ENCODE measurements at places on chromosomes 16 and 17.

DNA sequence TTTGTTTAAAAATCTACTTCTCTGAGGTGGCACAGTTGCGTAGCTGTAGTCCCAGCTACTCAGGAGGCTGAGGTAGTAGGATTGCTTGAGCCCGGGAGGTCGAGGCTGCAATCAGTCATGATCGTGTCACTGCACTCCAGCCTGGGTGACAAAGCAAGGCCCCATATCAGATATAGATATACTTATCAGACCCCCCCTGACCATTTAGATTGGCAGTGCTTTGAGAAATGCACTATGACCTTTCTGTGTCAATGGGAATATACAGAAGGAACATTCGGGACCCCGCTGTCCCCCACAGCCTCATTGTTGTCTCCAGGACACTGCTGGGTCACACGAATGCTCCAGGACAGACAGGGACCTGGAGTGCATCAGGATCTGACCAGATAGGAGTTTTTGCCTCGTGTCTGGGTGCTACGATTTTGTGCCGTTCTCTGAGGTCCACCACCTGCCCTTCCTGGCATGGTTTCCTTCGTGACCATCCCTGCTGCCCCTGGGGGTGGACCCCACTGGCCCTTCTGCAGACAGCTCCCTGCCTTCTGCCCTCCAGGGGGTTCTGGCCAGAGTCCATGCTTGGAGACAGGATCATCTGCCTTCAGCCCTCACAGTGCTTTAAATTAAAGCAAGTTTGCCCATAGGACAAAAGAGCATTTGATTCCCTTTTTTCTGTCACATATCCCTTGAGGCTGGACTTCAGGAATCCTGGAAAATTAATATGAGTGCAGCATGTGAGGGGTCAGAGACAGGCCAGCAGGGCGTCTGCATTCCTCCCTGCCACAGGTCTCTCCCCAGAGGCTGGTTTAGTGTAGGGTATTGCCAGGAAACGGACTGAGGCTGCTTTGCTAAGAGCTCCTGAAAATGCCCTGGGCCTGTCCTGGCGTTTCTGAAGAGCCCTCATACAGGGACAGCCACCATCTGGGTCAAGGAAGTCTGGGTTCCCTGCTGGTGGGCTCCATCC lies 19.3 kb downstream of the PLD6 start:
- DNase-seq, result no peak

DNA sequence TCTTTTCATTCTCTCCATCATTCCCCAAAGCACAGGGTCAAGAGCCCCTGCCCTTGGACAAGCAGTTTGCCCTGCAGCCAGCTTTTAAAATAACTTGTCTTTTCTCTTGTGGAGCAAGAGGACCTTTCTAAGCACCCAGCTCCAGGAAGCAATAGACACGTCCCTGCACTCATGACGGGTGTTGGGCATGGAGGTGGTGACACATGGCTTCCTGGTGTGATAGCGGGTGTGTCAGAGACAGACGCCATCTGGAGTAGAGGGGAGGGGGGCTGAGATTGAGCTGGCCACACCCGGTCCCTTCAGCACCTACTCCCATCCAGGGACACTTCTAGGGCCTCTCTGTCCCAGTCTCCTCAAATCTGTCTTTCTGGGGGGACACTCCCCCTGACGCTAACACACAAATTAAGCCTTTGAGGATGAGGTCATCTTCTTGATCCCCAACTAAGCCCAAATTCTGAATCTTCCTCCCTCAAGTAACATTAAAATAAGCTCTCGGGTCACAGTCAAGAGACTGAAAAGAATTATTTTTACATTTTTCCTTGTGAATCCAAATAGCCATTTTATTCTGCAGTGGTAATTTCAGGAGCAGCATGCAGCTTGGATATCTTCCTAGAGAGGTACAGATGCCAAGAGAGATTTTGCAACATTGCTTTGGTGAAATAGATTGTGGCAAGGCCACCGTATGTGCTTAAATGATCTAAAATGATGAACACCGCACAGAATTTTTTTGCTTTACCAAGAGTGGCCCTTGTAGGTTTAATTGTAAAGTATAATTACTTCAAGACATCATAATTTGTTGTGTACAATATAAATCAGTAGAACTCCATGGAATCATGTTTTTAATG lies 216.6 kb upstream of the IRX3 start:
- no peak for DNase-seq

GRCh38 chr16:66188917-66189725 lies 177.4 kb upstream of the CDH5 start:
- DNase-seq, result peak; percentile 84

DNA sequence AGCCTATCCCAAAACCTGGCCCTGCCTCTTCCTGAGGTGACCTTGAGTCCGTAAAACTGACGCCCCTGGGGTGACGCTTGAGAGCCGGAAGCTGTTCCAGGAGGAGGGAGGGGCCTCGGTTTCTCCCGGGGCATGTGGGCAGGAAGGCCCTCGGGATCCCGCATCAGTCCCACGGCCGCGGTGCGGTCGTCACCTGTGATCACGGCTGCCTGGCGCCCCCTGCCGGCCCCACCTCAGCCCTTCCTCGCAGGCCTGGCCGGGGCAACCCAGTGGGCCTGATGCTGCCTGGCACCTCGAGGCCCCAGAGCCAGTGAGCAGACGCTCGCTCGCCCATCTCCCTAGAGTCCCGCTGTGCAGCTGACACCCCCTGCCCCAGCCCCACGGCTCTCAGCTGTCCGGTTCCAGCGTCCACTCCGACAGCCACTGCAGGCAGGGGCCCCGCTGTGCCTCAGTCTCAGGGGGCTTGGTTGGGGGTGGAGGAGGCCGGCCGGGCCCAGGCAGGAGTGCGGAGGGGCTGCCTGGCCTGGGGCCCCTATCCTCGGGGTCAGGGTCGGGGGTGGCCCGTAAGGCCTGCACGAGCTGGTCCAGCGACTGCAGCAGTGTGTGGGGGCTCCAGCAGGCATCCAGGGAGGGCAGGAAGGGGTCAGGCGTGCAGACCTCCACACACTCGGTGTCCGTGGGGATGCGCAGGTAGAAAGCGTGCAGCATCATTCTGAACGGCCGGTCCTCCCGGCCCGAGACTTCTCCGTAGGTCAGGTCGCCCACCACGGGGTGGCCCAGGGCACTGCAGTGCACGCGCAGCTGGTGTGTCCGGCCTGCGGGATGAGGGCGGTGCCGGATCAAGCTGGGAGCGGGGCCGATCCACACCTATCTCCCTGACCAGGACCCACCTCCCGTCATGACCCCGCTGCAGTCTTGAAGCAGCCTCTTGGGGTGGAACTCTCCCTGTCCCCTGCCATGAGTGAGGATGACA lies 2.3 kb downstream of the RPUSD1 start:
- no peak for DNase-seq

- DNase-seq, result no peak
Measured at GRCh38 chr17:63506627-63507026, 16.5 kb upstream of the KCNH6 start.

- no peak for DNase-seq
Measured at GRCh38 chr16:13165024-13165423, 263.6 kb downstream of the SHISA9 start.

GRCh38 chr17:78892936-78893379 lies 10.0 kb downstream of the CEP295NL start:
- no peak for DNase-seq

- DNase-seq, result no peak
Measured at GRCh38 chr17:63040816-63041215, 74.8 kb downstream of the TANC2 start.

GRCh38 chr16:67327743-67328142 lies 1.1 kb downstream of the LRRC36 start:
- DNase-seq, result peak; percentile 53

- DNase-seq, result no peak
Measured at GRCh38 chr17:75571197-75571884, 16.3 kb upstream of the MYO15B start.

- DNase-seq, result no peak
Measured at GRCh38 chr16:53430363-53430762, 3.9 kb upstream of the RBL2 start.

DNA sequence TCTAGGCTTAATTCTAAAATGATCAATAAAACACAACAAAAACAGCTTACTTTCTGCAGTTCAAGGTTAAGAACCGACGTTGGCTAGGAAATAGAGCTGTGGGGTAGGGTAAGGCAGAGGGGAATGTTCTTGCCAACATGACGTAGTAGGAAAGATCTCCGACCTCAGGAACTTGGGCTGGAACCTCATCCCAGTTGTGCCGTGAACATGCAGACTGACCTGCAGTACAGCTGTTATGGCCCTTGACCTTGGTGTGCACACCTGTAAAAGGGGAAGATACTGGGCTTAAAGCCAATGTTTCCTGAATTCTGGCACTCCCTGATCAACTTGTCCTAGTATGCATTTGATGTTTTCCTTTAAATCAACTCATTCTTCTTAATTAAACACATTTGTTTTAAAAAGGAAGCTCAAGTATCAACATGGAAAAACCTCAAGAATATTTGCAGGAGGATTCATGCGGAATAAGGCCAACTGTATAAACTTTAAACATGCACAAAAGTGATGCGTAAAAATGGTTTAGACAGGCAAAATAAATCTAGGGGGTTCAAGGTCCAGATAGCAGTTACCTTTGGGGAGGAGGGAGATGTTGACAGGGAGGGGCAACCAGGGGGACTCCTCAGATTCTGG lies 14.2 kb upstream of the SLC6A2 start:
- DNase-seq, result no peak

DNA sequence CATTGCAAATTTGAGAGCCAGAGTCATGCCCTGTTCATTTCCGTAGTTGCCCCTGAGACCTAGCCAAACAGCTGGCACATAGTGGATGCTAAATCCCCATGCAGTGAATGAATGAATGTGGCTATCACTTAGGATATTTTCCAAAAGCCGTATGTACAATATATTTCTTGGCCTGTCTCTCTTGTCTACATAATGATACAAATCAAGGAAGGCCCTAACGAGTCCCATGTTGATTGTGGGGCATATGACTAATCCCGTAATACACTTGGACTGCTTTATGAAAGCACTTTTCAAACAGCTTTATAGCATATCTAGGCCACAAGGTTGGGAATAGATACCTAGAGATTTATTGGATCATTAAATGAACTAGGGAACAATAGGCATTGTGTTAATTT lies 478.0 kb downstream of the SLC39A11 start:
- no peak for DNase-seq

- DNase-seq, result no peak
Measured at GRCh38 chr16:81608523-81609209, 164.1 kb downstream of the CMIP start.

DNA sequence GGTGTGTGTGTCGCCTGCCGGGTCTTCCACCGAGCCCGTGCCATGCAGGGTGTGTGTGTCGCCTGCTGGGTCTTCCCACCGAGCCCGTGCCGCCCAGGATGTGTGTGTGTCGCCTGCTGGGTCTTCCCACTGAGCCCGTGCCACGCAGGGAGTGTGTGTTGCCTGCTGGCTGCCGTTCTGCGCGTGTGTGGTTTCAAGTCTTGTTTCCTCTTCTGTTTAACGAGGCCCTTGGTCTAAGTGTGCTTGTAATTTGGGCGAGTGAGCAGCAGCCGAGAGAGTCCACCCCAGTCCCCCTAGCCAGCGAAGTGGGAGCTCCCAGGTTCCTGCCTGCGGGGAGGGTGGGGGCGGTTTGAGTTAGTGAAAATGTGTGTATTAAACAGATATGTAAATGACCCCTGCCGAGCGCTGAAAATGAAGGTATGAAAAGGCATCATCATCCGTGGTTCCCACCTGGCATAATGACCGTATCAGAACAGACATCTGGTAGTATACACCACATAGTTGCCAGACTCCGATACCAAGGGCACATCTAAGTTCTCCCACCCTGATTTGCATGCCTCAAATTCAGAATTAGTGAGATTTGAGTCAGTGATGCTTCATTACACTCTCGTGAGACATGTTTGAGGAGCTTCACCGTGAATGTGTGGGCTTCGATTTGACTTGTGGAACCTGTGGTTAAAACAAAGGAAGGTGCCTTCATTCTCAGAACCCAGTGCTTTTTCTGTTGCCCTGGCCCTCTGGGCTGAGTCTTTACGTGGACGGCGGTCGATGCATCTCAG lies 114.5 kb upstream of the CHMP6 start:
- no peak for DNase-seq

DNA sequence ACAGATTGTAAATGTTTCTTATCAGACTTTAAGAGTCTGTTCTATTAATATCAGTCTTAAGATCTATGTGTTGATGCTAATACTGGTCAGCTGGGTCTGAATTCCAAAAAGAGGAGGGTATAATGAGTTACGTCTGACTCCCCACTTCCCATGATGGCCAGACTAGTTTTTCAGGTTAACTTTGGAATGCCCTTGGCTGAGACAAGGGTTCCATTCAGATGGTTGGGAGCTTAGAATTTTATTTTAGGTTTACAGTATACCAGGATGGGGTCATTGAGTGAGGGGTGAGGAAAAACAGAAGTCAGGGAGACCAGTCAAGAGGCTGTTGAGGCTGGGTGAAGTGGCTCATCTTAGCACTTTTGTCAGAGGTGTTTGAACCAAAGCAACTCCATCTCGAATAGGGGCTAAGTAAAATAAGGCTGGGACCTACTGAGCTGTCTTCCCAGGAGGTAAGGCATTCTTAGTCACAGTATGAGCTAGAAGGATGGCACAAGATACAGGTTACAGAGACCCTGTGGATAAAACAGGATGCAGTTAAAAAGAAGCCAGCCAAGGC lies 2.9 kb upstream of the TMEM231 start:
- no peak for DNase-seq

DNA sequence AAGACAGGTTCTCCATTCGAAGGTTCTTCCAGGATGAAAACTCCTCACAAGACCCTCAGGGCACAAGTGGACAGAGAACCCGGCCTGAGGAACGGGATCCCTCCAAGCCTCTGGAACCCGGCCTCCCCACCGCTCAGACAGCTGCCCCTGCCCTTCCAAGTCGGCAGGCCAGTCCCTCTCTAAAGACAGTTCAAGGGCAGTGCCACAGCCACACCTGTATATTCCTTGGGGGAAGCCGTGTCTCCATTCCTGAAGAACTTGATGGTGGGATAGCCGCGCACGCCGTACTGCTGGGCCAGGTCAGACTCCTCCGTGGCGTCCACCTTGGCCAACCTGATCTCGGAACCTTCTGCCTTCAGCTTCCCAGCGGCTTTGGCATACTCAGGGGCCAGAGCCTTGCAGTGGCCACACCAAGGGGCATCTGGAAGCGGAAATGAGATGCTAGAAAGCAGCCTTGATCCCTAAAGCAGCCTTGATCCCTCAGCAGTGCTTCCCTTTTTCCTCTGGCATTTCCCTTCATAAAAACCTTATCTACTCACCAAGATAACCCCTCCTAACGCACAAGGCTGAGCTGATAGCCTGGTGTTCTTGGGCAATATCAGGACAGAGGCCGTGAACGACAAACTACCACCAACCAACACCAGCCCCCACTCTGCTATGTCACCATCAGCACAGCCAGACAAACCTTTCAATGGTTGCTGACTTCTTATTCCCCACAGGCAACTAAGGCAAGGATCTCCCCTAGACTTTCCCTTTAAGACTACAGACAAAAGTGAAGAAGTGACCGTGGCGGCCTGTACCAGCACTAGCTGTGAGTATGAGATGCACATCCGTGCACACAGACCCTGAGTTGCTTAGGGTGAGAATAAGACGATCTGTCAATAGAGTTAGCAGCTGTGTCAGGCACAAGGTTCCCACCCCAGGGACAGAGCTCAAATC lies 1.1 kb downstream of the P4HB start:
- no peak for DNase-seq

GRCh38 chr16:30764816-30765465 lies 2.8 kb downstream of the RNF40 start:
- no peak for DNase-seq

Measured in esophagus muscularis mucosa (tissue), 4 donors.